ENCODE measurements at places on chromosomes 5 and 9.

DNA sequence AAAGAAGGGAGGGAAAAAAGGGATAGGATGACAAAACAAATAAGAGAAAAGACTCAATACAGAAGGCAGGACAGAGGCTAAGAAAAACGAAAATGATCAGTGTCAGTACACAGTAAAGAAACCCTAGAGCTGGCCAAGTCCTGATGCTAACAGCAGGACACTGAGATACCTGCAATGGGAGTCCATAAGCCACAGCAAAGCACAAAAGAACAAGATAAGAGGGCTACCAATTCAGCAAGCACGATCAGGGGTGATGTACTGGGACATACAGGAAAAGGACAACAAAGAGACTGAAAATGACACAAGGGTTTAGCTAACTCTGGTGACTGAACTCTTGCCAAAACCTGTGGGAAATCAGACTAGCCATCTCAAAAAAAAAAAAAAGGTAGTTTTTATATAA is 1072.6 kb upstream of the COX7C start:
- DNase-seq: no peak

DNA sequence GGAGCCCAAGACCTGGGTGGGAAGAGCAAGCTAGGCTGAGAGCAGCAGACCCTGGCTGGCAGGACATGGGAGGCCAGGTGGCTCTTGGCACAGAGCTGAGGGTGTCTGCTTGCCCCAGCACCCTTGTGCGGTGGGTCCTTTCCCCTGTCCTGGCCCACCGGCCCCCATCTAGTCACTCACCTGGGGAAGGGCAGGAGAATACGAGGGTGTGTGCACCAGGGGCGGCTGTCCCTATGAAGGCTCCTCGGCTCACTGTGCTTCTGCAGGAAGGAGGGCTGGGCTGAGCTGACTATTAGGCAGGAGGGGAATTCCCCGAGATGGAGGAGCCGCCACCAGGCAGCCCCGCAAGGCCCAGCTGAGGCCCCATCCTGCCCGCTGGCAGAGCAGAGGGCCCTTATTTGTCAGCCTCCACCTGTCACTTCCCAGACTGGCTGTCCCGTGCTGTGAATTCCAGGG is 6.1 kb upstream of the TNIP1 start:
- peak; percentile 63 for DNase-seq

DNA sequence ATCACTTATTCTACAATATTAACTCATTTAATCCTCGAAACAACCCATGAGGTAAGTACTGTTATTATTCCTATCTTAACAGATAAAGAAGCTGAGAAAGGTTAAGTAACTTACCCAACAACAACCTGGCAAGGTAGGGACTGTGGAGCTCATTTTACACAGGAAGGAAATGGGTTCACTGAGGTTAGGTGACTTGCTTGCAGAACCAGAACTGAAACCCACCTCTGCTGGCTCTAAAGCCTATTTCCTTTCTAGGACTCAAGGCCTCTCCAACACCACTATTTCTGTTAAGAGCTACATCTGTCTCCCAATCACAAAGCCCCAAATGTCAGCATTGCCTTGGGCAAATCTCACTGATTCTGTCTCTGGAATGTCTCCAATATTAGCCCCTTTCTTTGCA is 38.9 kb upstream of the IFNK start:
- DNase-seq: no peak

DNA sequence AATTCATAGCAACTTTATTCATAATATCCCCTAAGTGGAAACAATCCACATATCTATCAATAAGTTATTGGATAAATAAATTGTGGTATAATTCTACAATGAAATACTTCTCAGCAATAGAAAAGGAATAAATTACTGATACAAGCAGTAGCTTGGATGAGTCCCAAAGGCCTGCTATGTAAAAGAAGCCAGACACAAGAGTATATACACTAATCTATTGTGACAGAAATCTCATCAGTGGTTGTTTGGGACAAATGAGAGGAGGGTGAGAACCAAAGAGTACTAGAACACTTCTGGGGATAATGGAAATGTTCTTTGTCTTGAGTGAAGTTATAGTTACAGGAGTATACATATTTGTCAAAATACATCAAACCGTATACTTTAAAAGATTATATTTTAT is 119.3 kb downstream of the SNCAIP start:
- no peak for DNase-seq

DNA sequence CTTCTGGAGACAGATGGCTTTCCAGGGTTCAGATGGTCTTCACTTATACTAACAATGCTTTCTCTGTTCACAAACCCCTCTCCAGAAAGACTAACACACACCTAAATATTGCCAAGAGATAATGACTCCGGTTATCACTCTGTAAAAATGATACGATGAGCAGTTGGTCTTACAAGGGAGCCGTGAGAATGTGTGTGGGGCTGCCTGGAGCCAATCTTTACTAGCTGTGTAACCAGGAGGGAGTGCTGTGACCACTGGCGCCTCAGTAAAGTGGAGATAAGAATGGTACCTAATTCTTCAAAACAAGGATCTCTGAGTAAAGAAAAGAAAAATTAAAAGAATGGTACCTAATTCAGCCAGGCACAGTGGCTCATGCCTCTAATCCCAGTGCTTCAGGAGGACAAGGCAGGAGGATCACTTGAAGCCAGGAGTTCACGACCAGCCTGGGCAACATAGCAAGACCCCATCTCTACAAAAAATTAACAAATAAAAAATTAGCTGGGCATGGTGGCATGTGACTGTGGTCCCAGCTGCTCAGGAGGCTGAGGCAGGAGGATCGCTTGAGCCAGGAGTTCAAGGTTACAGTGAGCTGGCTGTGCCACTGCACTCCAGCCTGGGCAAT is 39.9 kb upstream of the IL17B start:
- no peak for DNase-seq
